Right hindlimb (tissue), 1 donor: ENCODE measurements at places on chromosomes 5 and 9.
A peak's percentile ranks its signal among the peaks of the same experiment; 100 is the strongest.

DNA sequence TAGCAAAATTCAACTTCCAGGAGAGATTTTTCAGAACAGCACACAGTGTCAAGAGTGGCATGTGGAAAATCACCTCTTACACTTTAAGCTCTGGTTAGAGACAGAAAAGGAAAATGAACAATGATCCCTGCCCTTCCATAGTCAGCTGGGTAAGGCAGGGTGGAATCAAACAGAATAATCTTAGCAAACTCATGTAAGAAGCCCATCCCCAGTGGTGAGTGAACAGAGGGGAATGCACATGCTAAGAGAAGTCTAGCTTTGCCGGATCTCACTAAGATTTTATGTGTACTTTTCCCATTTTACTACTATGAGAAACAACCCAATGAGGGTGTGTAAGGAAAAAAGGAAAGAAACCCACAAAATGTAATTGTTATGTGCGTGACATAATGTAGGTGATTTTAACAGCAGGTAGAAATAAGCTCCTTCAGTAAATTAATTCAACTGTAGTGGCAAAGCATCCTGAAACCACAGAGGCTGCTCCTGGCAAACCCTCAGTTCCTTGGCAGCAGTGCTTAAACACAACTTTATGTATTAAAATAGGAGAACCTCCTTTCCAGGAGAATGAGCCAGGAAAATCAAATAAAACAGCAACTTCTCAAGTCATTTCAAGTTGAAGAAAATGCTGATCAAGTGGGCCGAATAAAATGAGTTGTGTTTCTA lies 366.0 kb upstream of the TRPC7 start:
- DNase-seq: peak; percentile 39

GRCh38 chr9:33785914-33786313 lies 9.4 kb upstream of the PRSS3 start:
- DNase-seq: no peak

- DNase-seq: no peak
These were observed 95.5 kb downstream of the BARX1 start for GRCh38 chr9:93859431-93860215.

DNA sequence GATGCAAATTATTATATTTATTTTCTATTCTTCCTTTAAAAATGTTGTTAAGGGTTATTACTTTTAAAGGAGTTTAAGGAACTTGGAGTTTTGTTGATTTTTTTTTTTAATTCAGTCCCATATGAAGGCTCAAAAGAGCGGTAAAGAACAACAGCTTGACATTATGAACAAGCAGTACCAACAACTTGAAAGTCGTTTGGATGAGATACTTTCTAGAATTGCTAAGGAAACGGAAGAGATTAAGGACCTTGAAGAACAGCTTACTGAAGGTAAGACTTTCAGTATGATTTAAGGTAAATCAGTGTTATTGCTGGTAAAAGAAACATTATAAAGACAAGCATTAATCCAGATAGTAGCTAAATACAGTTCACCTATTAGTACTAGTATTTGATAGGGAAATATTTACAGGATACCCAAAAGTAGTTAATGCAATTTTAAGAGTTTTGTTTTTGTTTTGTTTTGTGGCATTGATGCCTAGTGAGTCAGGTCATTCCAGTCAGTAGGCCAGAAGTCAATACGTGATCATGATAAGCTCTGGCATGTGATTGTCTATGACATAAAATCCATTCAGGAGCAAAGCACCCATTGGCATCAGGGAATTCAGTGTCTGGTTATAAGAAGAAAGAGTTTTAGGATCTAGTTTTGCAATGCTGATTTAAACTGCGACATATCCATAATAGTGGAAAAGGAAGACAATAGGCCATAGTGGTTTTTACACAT lies 49.2 kb downstream of the CNTRL start:
- DNase-seq: no peak

DNA sequence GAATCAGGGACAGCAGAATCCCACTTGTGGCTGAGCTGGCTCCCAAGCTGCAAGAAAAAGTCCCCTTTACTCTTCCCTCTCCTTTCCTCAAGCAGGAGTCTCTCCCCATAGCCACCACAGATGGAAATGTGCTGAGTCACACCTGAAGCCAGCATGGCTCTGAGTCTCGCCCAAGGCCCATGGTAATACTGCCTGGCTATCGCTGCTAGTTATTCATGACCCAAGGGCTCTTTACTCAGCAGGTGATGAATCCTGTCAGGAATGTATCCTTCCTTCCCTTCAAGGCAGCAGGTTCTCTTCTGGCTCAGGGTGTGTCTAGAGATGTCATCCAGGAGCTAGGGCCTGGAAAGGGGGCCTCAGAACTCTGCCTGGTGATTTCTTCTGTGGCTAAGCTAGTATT lies 403.3 kb upstream of the PTPRD start:
- no peak for DNase-seq

GRCh38 chr5:53166183-53166495 lies 56.6 kb upstream of the MOCS2 start:
- DNase-seq: no peak

GRCh38 chr9:130002320-130002719 lies 40.7 kb downstream of the FNBP1 start:
- DNase-seq: no peak

DNA sequence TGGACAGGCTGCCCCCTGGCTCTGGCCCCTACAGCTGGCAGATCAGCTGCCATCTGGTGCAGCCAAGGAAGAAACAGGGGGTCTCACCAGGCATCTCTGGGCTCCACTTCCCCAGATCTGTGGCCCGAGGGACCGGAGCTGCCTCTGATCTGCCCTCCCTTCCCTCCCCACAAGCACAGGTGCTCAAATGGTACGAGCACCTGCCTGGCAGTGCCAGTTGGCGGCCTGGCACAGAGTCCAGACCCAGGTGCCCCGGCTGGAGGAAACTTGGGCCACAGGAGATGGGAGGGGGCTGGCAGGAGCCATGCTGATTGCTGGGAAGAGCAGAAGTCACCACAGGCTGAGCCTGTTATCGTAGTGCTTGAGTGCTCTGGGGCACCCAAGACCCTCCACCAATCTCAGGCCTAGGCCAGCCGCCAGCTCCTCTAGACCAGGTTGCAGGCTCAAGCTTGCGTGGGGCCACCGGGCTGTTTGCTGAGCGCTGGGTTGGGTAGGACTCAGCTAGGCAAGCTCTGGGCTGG lies 5.0 kb upstream of the CAMK2A start:
- no peak for DNase-seq

GRCh38 chr9:92180002-92180400 lies 64.8 kb upstream of the SPTLC1 start:
- DNase-seq: no peak

DNA sequence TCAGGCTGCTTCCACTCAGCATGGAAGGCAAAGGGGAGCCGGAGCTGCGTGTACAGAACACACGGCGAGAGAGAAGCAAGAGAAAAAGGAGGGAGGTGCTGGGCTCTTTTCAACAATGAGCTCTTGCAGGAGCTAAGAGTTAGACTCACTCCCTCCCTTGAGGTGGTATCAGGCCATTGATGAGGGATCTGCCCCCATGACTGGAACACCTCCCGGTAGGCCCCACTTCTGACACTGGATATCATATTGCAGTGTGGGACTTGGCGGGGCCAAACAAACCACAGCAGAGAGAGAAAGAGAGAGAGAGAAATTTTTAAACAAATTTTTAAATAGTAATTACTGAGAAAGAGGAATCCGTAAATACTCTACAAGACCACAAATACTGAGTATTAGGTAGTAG lies 182.2 kb downstream of the TRIO start:
- no peak for DNase-seq

GRCh38 chr9:109276469-109277440 lies 44.1 kb downstream of the EPB41L4B start:
- DNase-seq: no peak

GRCh38 chr5:167730121-167730520 lies 561.3 kb upstream of the WWC1 start:
- no peak for DNase-seq

- DNase-seq: no peak
These were observed 36.1 kb downstream of the DAP start for GRCh38 chr5:10724781-10725507.

GRCh38 chr9:37796232-37796631 lies 4.4 kb upstream of the DCAF10 start:
- no peak for DNase-seq

GRCh38 chr5:162593881-162594280 lies 526.3 kb downstream of the GABRG2 start:
- no peak for DNase-seq

GRCh38 chr5:90495146-90495545 lies 20.5 kb downstream of the POLR3G start:
- no peak for DNase-seq

DNA sequence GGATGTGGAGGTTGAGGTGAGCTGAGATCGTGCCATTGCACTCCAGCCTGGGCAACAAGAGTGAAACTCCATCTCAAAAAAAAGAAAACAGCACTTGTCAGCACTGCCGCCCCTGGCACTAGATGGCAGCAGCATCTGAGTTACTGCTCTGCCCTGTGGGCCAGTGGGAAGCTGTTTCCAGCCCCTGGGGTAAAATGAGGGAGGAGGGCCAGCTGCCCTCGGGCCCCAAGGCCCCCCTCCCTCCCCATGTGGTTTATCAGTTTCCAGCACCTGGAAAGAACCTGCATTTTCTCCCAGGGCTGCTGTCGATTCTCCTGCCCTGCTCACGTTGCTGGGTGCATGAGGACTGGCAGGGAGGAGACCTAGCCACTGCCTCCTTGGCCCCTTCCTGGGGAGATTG lies 13.2 kb upstream of the CEL start:
- no peak for DNase-seq

DNA sequence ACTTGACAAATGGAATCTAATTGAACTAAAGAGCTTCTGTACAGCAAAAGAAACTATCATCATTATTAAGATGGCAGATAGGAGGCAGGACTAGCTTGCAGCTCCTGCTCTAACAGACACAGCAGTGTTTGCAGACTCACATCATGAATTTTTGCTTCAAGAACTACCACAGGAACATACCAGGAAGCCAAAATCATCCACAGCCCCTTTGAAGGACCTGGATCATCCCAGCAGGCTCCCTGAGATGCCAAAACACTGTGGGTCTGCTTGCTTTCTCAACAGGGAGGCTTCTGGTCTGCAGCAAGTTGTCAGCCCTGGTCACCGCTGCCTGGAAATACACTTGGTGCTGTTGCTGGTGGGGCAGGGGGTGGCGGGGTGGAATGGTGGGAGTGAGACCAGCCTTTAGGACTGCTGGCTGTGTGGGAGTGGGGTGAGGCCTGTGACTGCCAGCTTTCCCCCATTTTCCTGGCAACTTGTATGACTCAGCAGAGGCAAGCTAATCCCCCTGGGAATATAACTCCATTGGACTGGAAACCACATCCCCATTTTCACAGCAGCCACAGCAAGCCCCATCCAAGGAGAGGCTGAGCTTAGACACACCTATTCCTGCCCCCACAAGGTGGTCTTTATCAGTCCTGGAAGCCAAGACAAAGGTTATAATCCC lies 533.8 kb upstream of the CYLC2 start:
- no peak for DNase-seq

DNA sequence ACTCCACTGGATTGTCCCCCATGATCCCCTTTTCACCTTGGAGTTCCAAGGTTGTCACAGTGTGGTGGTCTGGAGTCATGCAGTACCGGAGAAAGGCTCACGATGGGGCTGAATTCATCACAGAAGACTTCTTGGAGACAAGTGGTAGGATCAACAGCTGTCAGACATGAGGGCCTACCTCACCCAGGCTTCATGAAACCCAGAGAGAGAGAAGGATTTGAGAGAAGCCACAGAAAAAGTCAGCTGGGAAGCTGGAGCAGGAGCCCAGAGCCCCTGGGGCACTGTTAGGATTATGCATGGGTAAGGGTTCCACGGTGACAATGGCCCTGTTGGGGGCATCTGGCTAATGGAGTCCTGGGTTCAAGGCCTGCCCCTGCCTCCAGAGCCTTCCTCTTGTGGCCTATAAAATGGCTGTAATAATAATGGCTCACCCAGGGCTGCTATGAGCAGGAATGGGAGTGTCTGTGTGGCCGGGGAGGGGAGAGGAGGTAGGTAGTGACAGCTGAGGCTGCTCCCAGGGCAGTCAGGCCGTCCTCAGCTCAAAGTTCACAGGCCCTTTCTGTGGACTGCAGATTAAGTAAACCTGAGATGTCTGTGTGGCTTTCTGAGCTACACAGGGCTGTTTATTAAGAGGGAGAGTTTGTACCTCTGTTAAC lies 910 bp downstream of the TRIM14 start:
- DNase-seq: no peak

GRCh38 chr5:58993461-58993860 lies 410.6 kb downstream of the RAB3C start:
- DNase-seq: no peak

- no peak for DNase-seq
These were observed 236.9 kb upstream of the ANKRD55 start for GRCh38 chr5:56470007-56470406.

- DNase-seq: no peak
These were observed 206.6 kb downstream of the PALM2AKAP2 start for GRCh38 chr9:109986521-109986991.

DNA sequence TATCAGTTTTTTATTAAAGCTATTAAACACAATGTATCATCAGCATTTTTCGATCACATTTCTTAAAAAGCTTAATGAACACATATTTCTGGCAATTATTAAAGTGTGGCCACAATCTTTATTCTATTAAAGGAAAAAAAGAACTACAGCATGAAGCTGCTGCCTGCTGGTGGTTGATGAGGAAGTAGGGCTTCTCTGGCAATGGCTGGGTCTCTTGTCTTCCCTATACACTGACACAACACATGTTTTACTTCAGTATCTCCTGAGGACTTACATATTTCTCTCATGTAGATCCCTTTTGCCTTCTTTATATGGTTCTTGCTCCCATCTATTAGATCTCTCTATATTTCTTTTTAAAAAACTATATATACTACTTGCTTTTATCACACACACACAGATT lies 590.7 kb downstream of the RAB3C start:
- no peak for DNase-seq

- DNase-seq: no peak
These were observed 631.7 kb upstream of the CDH6 start for GRCh38 chr5:30561771-30562170.

GRCh38 chr9:69671879-69672595 lies at the start of gene APBA1:
TSS of gene APBA1 (minus strand) at chr9:69672371.
- DNase-seq: peak; percentile 90

DNA sequence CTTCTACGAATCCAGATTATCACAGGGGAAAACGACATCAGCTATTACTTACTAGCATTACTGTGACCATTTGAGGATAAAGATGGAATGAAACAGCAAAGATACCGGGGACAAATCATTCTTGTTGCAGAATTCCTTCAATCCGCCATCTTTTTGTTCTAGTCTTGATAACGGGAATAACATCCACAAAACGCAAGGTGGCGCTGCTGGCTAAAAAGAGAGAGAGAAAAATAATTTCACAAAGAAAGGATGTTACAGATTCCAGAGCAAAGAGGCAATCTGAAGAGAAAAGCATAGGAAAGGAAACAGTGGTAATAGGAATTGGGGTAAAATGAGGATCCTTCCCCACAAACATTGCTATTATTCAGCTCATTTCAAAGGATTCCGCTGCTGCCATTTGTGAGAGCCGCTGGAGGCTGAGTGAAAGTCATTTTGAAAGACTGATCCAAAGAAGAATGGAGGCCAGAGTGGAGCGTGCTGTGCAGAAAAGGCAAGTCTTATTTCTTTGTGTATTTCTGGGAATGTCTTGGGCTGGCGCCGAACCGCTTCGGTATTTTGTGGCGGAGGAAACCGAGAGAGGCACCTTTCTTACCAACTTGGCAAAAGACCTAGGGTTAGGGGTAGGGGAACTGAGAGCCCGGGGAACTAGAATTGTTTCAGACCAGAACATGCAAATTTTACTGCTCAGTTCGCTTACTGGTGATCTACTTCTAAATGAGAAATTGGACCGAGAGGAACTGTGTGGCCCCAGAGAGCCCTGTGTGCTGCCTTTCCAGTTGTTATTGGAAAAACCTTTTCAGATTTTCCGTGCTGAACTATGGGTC lies at the start of gene PCDHB7:
Gene PCDHB7, plus strand, starts transcription at position 264 of the 824 bp plus-strand sequence. Its CDS starts 192 bp downstream, at position 456.
- DNase-seq: no peak
